Fibroblast of upper back skin (primary cell): ENCODE measurements at places on chromosomes 13 and 19.
A peak's percentile ranks its signal among the peaks of the same experiment; 100 is the strongest.

DNA sequence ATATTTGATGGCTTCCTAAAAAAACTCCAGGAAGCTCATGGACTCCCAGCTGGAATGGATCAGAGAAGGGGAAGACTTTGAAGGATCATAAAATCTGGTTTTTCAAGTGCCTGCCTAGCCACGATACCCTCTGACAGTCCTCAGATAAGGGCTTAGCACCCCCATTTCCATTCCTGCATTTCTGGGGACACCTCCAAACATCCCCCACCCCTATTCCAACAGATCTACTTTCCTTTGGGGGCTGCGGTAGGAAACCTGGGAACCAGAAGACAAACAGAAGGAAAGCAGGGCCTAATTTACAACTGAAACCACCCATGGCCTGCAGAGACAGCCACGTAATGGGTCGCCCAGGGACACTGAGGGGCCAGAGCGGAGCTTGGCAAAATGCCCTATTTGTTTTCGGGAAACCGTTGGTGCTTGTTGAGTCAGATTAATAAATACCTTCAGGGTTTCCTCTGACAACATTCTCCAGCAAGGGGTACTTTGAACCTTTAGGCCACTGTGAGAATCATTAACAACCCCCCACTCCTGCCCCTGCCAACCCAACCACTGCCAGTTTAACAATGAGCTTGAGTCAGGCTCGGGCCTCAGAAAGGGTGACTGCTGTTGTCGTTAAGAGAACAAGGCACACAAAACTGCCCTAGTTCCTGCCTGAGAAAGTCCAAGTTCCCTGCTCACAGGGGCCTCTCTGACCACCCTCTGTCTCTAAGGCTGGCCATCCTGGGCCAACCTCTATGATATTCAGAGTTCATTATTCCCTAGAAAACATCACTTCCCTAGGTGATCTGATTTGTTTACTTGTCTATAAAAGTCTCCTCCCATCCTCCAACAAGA, 23.5 kb downstream of the RHPN2 start:
- no peak for DNase-seq

GRCh38 chr13:113941571-113942191, 32.2 kb downstream of the C13orf46 start:
- peak; percentile 64 for DNase-seq

- peak; percentile 78 for DNase-seq
Observed at GRCh38 chr13:44191504-44192171, 182.0 kb upstream of the SERP2 start.

DNA sequence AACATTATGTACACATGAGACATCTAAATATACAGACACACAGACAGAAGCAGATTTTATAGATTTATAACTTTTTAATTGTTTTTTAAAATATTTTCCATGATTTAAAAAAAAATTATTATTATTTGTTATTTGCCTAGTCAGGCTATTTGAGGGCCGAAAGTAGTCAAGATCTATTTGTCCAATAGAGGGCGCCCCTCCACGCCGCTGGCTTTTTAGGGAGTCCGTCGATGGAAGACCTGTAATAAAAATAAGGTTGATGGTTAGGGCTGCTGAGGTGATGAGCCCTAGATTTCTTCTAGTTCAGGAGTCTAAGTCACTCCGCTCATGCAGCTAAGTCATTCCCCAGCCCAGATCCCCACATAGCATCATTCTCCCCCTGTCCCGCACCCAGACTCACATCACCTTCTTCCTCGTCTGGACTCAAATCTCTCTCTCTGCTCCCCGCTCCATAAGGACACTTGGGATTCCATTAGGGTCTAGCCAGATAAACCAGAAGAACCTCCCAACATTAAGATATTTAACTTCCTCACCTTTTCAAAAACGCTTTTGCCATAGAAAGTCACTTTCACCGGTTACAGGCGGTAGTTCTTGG, 33.9 kb upstream of the CEACAM21 start:
- no peak for DNase-seq

GRCh38 chr13:71303144-71303543, 563.9 kb downstream of the DACH1 start:
- DNase-seq = no peak

GRCh38 chr13:106477303-106477702, 58.2 kb downstream of the EFNB2 start:
- no peak for DNase-seq

DNA sequence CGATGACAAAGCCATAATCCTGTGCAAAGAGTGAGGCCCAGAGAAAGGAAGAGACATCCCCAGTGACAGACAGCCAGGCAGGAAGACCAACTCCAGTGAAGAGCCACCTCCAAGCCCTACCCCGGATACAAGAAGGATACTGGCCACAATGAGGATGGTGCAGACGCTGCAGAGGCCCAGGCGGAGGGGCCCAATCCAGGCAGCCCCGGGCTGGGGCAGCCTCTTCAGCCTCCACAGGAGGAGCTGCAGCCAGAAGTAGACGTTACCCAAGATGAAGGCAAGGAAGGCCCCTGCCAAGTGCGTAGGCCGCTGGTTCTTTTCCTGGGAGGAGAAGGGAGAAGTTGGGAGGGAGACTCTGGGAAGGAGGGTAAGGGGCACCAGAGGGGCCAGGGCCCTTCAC, 8.5 kb downstream of the TMEM150B start:
- DNase-seq = no peak

GRCh38 chr19:7730286-7731217, 1.4 kb downstream of the CLEC4G start:
- no peak for DNase-seq

- no peak for DNase-seq
Observed at GRCh38 chr13:89052699-89053098, 1381.5 kb downstream of the SLITRK5 start.

DNA sequence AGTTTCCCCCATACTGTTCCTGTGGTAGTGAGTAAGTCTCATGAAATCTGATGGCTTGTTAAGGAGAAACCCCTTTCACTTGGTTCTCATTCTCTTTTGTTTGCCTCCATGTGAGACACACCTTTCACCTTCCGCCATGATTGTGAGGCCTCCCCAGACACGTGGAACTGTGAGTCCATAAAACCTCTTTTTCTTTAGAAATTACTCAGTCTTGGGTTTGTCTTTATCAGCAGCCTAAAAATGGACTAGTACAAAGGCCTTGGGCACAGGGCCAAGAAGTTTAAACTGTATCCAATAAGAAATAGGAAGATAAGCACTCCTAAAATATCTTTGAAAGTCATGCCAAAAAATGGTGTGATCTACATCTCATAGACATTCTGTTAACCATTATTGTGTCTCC, 176.9 kb downstream of the TBC1D4 start:
- peak; percentile 9 for DNase-seq

DNA sequence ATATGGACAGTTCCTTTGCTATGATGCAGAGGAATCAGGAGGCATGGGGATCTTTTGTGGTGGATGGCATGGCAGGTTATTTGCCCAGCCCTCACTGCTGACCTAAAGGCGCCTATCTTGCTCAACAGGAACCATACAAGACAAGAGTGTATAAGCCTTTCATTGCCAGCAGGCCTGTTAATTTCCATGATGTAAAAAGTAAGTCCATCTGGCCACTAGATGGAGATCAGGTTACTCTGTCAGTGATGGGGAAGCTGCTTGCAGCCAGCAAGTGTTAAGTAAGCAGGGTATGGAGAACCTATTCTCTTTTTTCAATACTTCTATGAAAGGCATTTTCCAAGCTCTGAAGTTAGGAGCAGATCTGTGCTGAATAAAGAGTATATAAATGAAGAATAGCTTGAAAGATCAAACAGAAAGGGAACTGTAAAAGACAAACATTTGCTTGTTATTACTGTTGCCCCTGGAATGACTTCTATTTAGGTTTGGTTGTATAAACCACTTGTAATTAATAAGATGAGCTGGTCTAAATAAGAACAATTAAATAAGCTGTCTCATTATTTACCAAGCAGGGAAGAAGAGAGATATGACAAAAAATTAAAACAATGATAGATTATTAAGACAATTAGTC, 210.9 kb downstream of the RGCC start:
- DNase-seq = peak; percentile 93
